T-helper 2 cell treated with Interferon-gamma antibody and Interleukin-4, amounts not matched to agents 5 μg/mL and 100 μg/mL, for 36 hours (primary cell): ENCODE measurements at places on chromosomes 4 and X.

- no peak for DNase-seq
Measured at GRCh38 chrX:23185951-23186350, 148.7 kb upstream of the PTCHD1 start.

GRCh38 chrX:78619834-78620233 lies 39.3 kb downstream of the RTL3 start:
- DNase-seq, result no peak

DNA sequence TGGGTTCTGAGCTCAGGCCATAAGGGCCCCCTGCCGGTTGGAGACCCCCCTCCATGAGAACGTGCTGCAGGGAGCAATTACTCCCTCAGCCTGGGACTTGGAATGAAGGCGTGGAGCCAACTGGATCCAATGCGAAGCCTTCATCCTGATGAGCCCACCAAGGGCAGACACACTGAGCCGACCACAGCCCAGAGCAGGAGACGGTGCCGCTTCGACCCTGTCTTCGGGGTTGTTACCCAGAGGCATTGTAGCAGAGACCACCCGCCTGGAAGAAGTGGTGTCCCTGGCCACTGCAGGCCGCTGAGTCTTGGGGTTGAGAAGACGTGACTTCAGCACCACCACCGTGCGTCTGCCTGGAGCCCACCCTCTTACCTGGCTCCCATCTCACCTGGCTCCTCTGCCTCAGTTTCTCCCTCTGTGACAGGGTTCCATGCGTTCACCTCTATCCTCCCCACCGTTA lies 7.0 kb upstream of the NKX1-1 start:
- no peak for DNase-seq

DNA sequence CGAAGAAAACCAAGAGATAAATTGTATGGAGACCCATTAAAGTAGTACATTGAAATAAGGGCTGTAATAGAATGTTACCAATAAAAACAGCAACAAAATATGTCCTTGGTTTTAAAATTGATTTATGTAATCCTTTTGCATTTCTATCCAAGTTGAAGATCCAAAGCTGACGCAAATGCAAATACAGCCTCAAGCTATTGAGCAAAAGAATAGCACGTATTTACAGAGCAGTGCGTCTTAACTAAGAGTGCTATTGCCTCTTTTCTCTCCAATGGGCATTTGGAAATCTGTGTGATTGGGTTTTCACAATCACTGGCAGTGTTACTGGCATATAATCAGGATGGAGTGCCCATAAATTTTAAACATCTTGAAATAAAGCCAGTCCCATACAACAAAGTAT lies 417.4 kb downstream of the TLL1 start:
- no peak for DNase-seq

DNA sequence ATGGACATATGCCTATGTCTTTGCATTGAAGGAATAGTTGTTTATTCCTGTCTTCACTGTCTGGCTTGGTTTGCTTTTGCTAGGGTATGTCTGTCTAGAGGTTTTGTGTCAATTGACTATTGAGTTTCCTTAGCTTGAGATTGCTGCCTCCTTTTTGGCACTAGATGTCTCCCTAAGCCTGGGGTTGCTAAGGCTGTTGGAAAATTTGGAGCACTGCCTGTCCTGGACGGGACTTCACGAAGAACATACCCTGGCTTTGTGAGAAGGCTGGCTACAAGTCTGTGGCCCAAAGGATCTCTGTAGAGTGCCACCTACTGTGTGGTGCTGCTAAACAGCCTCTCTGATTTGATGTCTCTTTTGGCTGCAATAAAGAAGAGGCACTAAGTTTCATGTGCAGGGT lies 183.8 kb upstream of the NUDT10 start:
- no peak for DNase-seq

DNA sequence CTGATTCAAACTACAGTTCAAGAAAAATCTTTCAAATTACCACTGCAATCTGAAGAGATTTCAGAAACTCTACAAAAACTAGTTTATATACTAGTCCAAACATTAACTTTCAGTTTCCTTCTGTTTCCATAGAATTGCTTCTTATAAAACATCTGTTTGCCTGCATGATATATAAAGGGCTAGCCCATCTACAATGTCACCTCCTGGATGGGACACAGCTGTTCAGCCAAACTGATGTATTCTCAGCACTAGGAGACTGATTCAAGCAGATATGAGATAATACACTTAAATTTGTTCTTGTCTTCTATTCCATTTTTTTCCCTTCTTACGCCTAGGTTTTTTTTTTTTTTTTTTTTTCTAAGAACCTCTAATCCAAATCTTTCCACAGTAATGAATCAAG lies 1569.7 kb upstream of the IGFBP7 start:
- DNase-seq, result no peak

- no peak for DNase-seq
Measured at GRCh38 chrX:151697522-151697921, 2.3 kb downstream of the PRRG3 start.

DNA sequence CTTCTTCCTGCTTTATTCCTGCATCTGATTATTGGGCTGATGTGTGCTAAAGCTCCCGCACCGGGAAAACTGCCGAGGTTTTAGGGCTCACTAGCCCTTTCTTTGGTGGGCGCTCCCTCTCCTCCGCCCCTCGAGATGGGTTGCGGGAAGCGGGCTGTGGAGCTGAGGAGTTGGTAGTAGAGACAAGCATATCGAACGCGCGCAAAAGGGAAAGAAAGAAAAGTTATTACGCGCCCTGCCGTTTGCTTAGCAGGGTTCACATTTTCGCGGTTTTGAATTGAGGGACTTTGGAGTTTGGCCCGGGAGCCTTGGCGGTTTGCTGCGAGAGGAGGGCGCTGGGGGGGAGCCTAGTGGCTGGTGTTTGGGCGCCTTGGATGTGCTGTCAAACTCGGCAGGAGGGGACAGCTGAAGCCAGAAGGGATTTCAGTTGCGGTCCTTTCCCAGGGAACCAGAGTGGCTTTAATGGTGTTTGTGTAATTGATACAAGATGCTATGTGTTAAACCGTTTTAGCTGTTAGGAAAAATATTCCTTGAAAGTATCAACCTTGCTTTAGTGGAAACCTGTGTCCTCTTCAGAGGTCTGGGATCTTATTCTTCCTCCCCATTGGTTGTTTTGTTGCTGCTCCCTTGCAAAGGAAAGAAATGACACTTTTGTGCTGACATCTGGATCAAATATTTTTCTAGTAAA lies 1.1 kb downstream of the GAB1 start:
- no peak for DNase-seq

DNA sequence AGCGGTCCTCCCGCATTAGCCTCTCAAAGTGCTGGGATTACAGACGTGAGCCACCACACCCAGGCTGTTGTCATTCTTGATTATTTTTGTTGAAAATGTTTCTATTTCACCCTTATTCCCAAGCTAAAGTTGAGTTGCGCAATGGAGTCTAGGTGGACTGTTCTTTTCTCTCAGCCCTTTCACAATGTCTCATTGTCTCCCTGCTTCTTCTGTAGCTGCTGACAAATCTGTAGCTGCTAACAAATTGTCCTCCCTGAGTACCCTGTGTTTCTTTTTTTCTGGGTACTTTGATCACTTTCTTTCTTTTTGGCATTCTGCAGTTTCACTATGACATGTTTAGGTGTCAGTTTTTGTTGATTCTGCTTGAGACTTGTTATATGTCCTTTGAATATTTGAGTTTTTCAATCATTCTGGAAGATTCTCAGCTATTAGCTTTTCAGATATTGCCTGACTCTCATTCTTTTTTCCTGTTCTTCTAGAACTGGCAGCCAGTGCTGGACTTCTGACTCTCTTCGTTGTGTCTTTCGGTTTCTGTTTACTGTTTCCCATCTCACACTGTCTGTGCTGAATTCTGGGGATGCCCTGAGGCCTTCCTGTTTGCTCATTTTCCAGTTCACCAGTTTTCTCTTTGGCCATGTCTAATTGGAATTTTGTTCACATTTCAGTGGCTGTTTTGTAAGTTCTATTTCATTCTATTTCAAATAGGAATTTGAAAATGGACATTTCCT lies 6.6 kb downstream of the ABCD1 start:
- no peak for DNase-seq

DNA sequence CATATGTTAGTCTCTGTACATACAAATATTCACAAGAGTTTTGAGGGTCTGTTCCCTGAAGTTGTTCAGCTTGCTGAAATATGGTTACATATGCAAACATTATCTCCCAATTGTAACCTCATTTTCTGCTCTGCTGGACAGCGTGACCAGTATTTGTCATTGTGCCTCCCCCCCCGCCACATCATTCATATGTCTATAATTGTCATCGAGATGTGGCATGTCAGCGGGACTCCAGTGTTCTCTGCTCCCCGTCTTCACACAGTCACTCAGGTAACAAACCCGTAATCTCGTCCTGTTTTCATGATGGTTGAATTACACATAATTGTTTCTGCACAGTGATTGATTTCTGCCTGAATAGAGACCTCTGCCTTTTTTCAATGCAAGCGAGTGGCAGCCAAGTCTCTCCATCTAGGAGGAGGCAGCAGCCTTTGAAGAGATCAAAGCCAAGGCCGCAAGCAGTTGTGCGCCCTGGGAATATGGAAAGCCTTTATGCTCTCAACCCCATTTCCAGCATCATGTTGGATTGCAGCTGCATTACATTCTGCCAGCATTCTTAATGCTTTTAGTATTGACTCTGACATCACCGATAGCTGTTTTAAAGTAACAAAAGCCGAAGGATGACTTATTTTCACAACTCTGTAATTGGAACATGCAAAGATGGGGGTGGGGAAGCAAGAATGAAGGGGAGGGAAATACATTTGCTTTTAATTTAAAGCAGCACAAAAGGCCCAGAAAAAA lies 27.4 kb downstream of the LEF1 start:
- DNase-seq, result no peak
